Ovary (tissue), 10 donors: ENCODE measurements at places on chromosomes 13 and 19. TPM values are rescaled to one million over a fixed set of nuclear protein-coding genes. Genes with fewer than 3 reads are reported as not detected.

GRCh38 chr13:97091196-97091595, 96.9 kb upstream of the OXGR1 start:
- DNase-seq: no peak

- DNase-seq: no peak
Observed at GRCh38 chr19:15696654-15697194, 23.8 kb downstream of the CYP4F12 start.

- no peak for DNase-seq
Observed at GRCh38 chr13:26881154-26881553, 120.6 kb upstream of the GPR12 start.

DNA sequence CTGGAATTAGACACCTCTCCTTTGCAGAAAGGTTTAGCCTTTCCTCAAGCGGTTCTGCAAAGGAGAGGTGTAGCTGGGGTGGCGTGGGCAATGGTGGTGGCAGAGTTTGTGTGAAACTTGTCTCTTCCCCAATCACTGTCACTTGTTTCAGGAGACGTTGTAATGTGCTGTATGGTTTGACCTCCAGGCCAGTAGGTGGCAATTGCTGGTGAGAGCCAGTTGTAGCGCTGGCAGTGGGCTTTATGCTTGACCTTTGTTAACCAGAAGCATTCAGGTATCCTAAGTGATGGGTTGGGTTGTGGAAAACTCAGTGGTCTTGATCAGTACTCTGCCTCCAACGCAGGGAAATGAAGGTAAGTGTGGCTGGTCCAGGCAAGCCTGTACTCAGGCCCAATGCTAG, 12.7 kb upstream of the LILRA5 start:
- DNase-seq: no peak

GRCh38 chr13:109587689-109588088, 198.7 kb downstream of the IRS2 start:
- no peak for DNase-seq

CACNG6 gene
- not detected for total RNA-seq
